Stomach (tissue), 19 donors: ENCODE measurements at places on chromosomes 2 and 18. TPM values are rescaled to one million over a fixed set of nuclear protein-coding genes. Genes with fewer than 3 reads are reported as not detected.

The ST6GAL2 gene
- total RNA-seq = 9.0 TPM

The MC2R gene
- not detected for total RNA-seq

The EMILIN1 gene
- 208 TPM for total RNA-seq

The HOXD13 gene
- not detected for total RNA-seq

The UGT1A3 gene
- total RNA-seq = 1.3 TPM

The MEMO1 gene
- 3.5 TPM for total RNA-seq

The PRKAG3 gene
- total RNA-seq = not detected

The CLEC4F gene
- not detected for total RNA-seq

GRCh38 chr2:238285653-238286082 lies 2.7 kb downstream of the PER2 start:
- DNase-seq = peak; percentile 96

DNA sequence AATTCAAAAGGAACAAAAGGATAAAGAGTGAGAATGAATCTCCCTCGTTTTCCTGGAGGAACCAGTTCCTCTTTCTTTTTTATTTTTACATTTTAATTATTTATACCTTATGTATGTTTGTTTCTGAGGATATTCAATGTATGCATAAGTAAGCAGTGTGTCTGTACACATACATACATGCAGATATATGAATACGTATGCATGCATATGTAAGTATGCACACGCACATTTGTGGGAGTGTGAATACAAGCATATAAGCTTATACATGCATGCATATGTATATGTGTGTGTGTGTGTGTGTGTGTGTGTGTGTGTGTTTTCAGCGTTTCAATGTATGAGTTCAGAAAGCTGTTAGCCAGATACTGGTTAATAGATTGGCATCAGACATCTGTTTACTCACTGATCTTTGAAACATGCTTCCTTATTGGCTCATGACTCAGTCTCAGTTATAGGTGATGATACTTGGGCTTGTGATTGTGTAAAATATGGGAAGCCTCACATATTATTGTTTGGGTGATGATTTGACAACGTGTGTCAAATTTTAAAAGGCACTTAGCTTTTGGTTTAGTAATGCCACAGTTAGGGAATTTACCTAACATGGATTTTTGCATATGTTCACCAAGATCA lies 279.7 kb upstream of the TRIB2 start:
- no peak for DNase-seq

DNA sequence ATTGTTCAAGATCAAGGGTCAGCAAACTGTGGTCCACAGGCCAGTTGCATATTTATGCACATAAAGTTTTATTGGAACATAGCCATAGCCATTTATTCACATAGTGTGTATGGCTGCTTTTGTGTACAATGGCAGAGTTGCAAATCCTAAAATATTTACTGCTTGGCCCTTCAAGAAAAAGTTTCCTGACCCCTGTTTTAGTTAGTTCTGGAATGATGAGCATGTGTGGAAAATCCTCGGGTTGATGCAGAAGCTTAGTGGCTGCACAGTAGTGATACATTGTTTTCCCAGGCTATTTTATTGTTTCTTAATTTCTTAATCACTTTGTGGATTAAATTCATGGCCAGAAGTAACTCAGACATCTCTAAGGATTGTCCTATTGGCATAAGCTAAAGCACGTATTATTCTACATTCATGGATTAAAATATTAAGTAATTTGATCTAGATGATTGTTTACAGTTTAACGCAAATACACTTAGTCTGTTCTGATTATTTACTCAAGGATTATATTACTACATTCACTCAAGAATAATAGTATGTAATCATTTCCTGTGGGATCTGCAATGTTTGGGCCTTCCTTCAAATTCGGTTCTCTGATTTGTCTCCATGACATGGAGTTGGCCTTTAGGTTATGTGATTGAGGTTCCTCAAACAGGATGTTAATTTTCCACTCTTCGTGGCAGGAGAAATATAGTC lies 165.5 kb downstream of the TMEM247 start:
- no peak for DNase-seq

DNA sequence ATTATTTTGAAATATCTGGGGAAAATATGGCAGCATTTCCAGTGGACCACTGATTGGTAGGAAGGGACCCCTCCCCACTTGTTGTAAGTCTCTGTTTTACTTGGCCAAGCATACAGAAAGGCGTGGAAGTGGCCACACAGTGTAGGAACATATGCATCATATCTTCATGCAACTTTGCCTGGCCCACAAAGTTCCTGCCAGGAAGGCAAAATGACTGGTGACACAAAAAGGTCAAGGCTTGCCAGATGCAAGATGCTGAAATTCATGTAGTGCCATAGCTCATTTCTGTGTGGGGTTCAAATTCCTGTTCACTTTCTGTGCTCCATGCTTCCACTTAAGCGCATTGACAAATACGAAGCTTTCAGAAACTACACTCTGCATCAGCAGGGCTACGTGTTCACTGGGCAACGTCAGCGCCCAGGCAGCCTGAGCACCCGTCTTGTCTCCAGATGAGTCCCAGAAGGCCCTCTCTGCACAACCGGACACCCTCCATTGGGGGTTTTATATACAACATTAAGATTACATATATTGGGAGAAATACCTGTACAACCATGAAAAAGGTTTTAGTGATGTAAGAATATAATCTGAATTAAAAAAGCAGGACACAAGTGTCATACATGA lies 3.6 kb downstream of the DYNC2LI1 start:
- DNase-seq = no peak

DNA sequence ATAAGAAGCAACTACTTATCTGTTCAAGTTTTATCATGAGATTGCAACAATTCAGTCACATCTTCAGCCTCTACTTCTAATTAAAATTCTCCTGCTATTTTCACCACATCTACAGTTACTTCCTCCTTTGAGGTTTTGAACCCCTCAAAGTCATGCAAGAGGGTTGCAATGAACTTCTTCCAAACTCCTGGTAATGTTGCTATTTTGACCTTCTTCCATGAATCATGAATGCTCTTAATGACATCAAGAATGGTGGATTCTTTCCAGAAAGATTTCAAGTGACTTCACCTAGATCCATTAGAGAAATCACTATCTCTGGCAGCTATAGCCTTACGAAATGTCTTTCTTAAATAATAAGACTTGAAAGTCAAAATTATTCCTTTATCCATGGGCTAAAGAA lies 1052.8 kb upstream of the NRXN1 start:
- DNase-seq = no peak

DNA sequence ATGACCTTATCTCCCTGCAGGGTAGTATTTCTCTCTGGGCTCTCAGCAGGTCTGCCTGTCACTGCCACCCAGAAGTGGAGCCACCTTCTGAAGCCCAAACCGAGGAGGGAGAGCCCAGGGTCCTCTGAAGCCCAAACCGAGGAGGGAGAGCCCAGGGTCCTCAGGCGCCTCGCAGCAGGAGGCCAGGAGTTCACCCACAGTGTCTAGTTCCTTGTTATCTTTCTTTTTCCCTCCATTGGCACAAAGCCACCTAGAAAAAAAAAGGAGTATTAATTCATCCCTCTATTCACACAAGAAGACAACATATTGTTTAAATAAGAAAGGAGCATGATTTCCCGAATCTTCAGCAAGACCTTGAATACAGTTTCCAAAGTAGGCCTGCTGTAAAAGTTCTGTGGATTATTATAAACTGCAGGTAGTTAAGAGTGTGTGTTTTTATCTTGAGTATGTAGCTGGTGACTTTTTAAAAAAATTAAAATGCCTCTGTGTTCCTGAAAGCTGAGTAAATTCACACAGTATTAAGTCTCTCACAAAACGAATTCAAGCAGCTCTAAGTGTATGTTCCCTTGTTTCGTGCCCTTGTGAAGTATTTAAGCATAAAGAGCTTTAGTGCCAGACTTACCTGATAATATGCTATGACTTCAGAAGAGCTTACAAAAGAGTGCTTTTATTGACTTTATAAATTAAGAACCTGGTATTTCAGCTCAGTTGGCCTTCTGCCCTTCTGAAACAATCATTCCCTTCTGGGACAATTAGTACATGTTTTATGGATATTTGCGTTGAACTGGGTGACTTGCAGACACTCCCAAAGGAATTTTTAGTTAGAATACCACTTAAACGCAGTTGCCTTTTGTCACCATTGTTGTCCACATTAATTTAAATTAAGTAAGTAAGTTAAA lies 11.7 kb upstream of the GRHL1 start:
- DNase-seq = no peak

GRCh38 chr18:57797209-57797651 lies 5.9 kb downstream of the ATP8B1 start:
- DNase-seq = peak; percentile 83

DNA sequence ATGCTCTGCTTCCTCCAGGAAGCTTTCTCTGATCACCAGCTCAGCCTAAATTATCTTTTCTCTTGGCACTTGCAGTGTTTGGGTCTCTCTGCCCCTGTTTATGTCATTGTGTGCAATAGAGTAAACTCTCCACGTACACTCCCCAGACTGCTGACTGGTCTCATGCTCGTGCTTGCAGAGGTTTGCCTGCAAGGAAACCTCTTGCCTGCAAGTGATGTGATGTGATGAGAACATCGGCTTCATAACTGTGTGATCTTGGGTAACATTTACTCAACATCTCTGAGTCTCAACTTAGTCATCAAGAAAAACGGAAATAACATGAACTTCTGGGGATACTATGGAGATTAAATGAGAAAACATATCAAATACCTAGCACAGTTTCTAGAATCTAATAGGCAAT lies 92.3 kb downstream of the BIN1 start:
- no peak for DNase-seq

DNA sequence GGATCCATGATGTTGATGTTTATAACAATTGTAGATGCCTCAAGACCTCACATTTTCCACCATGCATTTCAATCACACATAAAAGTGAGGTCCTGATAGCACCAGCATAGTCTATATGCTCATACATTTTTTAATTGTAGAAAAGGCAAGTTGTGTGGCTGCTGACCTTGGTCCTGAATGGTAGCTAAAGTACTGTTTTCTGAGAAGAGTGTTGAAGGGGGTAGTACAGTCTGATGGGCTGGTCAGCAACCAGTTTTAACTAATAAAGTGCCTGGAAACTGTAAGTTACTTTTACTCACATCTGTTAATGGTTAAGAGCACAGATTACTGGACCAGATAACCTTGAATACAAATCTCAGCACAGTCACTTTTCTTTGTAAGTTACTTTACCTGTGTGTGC lies 15.9 kb downstream of the ZNF638 start:
- DNase-seq = peak; percentile 60

- DNase-seq = no peak
These were observed 11.0 kb upstream of the LGALSL start for GRCh38 chr2:64442801-64443429.

- no peak for DNase-seq
These were observed at the start of gene ECEL1 for GRCh38 chr2:232487385-232488096. Gene ECEL1 (minus strand): TSS chr2:232487834. CDS start chr2:232486653, 1,181 bp downstream.

DNA sequence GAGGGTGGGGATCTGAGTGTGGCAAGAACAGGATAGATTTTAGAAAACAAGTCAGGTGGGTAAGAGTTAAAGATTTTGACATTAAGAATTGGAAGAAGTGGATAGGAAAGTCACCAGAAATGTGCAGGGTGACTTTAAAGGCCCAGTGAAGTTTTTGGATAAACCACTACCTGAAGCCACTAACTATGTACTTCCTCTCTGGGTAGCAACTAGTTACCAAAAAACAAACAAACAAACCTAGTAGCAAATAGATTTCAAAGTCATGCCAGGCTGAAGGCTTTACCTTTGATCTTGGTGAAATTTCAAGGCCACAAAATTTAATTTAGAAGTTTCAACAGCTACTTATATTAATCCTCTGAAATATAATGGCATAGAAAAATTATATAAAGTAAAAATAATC lies 42.5 kb downstream of the PSMA8 start:
- no peak for DNase-seq

- DNase-seq = no peak
These were observed 141.0 kb downstream of the ARL4C start for GRCh38 chr2:234355808-234356365.

- DNase-seq = peak; percentile 25
These were observed 134.6 kb upstream of the SCN7A start for GRCh38 chr2:166628478-166629136.

GRCh38 chr2:226526716-226527115 lies 272.9 kb downstream of the IRS1 start:
- peak; percentile 13 for DNase-seq

- no peak for DNase-seq
These were observed 19.4 kb downstream of the TRAPPC12 start for GRCh38 chr2:3398857-3399256.

DNA sequence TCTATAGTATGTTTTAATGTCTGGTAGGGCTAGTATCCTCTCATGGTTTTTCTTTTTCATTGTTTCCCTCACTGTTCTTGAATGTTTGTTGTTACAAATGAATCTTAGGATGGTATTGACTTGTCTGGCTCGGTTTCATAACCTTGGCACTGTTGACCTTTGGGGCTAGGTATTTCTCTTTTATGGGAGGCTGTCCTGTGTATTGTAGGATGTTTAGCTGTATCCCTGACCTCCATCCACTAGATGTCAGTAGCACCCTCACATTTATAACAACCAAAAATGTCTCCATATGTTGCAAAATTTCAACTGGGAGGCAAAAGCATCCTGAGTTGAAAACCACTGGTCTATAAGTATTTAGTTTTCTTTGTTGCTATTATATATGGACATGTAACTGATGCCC lies 7.0 kb upstream of the AOX1 start:
- DNase-seq = peak; percentile 60
